ENCODE measurements at places on chromosomes 7 and 10. TPM values are rescaled to one million over a fixed set of nuclear protein-coding genes. Genes with fewer than 3 reads are reported as not detected.

TMEM140 gene
- total RNA-seq: 0.53 TPM

C10orf67 gene
- total RNA-seq: 0.26 TPM

RUFY2 gene
- total RNA-seq: 21.4 TPM

HIF1AN gene
- total RNA-seq: 10.8 TPM

DNA sequence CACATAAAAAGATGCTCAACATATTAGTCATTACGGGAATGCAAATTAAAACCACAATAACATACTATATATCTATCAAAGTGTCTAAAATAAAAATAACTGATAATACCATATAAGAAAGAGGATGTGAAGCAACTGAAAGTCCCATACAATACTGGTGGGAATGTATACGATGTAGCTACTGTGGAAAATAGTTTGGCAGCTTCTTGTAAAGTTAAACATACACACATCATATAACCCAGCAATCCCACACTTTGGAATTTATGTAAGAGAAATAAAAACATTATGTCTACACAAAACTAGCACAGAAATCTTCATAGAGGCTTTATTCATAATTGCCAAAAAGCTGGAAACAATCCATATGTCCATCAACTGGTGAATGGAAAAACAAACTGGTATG, 10.5 kb upstream of the COMMD3 start:
- no peak for DNase-seq

GRCh38 chr7:140059273-140060242, 3.2 kb downstream of the PARP12 start:
- peak; percentile 93 for DNase-seq

GRCh38 chr10:118986815-118987790, 42.4 kb upstream of the NANOS1 start:
- no peak for DNase-seq

DNA sequence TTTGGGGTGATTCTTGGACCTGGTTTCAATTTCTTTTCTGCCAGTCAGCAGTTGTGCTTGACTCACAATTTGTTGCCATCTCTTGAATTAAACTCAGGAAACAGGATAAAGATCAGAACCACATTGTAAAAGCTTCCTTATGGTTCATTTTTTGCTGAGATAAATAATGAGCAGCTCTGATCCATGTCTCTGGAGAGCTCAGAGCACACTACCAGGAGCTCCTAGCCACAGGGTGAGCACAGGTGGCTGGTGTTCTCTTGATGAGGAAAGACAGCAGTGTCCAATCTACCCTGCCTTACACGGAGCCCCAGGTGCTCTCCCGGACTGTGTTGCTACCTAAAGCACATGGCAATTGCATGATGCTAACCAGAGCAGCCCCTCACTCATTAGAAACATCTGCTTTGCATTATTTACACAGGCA, 17.2 kb upstream of the FAM170B start:
- DNase-seq: no peak

- DNase-seq: no peak
Observed at GRCh38 chr7:75737856-75738603, 711 bp downstream of the HIP1 start.

- DNase-seq: no peak
Observed at GRCh38 chr7:101957744-101958525, 140.5 kb downstream of the CUX1 start.

DNA sequence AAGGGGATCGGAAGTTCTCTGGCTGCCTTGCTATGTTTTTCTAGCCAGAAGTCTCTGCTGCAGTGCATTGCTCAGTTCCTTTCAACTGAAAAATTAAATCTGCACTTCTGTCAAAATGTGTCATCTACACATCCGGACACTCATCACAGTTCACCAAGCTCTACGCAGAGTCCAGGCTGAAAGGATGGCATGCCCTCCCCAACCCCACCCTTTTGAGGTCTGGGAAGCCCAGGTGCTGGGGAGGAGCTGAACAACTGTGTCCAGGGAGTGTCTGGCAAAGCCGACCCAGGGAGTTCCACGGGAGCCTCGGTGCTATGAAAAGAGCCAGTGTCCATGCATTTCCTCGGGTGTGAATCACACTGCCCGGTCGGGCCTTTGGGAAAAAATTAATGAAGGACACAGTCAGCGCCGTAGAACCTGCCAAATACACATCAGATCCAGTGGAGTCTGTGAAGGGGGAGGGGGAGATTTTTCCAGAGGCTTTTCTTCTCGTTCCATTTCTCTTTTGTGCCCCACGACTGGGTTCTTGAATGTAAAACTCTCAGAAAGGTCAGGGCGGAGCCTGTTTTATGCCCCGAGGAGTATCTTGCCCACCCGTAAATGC, 757 bp upstream of the PALS2 start:
- DNase-seq: peak; percentile 57

- peak; percentile 89 for DNase-seq
Observed at GRCh38 chr7:105794741-105795729, 81.4 kb downstream of the ATXN7L1 start.
